ENCODE measurements at places on chromosomes 3 and 15.

- no peak for DNase-seq
These were observed 63.3 kb upstream of the STRIT1 start for GRCh38 chr3:155356594-155357370.

DNA sequence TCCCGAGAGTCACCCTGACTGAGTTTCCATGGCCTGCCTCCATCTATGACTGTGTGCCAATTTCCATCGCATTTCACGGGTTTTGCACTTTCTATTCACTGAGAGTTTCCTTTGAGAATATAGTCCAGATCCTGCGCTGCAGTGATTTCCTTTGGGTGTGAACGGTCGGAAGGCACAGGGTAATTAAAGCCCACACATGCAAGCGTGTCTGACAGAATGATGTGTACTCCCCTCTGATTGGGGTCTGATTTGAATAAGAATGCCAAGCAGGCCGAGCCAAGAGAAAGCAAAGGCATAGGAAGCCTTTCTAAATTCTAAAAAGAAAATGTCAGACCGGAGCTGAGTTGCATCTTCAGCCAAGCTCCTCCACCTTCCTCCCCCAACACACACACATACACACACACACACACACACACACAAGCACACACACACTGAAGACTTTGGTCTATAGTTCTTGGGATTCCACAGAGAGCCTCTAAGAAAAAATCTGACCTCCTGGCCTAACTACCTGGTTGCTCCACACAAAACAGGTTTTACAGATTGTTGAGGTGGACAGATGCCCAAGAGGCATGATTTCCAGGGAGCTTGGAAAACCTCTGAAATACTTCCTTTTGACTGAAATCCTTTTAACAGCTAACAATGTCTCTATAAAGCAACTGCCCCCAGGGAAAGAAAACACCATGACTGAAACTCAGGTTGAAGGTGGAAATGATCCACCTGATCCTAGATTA lies 59.7 kb upstream of the LRRN1 start:
- DNase-seq, result no peak

DNA sequence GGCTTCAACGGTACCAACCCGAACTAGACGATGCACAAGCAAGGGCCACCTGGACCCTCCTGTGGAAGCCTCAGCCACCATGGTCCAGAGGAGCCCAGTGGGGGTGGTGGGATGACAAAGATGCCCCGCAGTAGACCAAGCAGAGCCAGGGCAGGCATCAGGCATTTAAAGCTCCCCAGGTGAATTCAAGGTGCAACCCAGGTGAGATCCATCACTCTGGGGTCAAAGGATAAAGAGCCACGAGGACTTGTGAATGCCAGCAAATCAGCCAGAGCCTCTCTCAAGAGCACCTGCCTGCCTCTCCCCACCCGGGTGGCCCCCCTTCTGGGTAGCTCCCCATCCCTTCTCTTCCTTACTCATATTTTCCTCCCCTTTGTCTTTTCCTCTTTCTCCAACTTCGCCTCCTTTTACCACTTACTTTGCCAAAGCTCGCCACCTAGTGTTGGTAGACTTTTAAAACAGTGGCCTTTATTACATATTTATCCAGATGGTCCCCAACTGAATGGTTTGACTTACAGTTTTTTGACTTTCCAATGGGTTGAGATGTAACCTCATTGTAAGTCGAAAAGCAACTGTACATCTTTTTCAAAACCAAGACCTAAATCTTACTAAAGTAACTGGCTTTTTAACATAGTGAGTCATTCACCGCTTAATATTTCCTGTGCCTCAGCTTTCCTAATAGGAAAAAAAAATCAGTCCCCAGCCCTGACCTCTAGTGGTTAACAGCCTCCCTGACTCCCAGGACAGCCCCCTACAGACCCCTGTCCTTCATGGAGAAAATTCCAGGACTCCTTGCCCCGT lies 18.8 kb downstream of the PLA2G4F start:
- no peak for DNase-seq

- no peak for DNase-seq
These were observed 120.6 kb downstream of the TNIK start for GRCh38 chr3:171339598-171339997.

DNA sequence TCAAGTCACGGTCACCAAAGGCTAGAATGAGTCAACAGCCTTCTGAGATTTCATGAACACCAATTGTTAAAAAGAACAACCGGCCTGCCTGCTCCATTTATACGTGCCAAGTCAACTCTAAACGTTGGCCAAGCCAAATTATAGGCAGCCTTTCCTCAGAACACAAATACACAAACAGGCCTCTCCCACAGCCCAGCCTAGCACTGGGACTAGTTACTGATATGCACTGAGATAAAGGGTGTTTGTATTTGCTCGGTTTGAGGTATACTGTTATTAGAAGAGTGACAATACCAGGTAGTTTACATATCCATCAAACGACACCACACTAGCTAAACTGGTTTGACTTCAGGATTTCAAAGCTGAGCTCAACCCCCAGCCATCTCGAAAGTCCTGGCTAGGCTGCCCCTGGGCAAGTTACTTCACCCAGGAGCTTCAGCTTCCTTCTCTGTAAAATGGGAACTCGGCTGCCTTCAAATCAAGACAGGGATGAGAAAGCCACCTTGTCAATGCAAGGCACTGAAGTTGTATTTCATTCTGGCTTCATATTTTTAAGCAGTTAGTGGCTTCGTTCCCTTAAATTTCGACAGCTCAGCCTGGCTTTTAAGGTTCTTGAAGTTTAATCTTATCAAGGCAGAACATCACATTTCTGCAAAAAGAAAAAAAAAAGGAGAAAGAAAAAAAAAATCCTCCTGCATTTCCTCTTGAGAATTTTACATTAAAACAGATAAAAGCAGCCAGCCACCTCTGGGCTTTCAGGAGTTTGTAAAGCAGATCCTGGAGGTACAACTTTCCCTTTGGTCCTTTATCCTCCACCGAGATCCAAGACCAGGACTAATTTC lies 4.0 kb downstream of the TLE3 start:
- DNase-seq, result no peak

- no peak for DNase-seq
These were observed 27.6 kb downstream of the SPTBN5 start for GRCh38 chr15:41866263-41866703.

DNA sequence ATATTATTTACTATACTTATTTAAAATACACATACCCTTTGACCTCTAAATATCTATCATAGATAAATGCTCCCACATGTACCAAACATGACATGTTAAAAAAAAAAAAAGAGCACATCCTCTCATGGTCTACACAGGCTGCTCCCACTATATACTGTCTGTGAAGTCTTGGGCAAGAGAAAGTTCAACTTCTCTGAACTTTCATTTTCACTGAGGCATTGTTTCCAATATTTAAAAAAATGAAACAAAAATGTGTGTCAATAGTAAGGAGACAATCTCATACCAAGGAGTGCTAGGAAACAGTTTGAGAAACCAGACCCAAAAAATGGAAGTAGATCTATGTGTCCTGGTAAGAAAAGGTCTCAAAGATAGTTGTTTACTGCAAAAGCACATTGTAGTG lies 29.3 kb downstream of the SLC4A7 start:
- DNase-seq, result no peak

DNA sequence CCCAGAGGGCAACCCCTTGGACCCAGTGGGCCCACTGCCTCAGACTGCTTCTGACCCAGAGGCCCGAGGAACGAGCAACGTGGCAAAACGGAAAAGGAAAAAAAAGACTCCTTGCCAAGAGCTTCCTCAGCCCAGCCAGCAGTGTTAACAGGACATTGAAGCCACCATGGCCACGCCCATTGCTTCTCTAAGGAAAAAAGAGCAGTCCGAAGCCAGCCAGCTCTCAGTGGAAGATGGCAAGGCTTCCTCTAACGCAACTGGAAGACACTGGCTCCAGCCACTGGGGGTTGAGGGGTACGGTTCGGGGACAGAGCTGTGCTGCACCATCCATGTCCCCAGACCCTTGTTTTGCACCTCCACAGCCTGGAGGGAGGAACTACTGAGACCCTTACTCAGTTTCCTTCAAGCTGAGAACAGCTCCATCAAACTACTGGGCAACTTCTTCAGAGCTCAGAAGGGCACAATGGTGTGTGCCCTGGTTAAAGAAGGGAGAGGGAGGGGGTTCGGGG lies 10.7 kb downstream of the BMF start:
- no peak for DNase-seq

- DNase-seq, result no peak
These were observed 10.5 kb downstream of the BFSP2 start for GRCh38 chr3:133410191-133410892.

DNA sequence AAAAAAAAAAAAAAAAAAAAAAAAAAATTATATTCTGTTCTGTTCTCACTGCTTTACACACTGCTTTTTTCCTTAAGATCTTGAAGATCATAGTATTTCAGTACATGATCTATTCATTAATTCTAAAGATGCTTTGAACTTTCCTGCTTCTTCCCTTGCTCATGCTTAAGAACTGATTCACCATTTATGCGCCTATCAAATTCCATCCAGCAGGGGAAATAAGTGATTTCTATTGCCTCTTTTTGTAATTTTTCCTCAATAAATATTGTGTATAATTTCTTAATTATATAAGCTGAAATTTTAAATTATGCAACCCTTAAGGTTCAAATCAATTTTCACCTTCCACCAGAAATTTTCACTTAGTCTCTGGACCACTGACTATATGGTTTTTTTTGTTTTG lies 10.6 kb downstream of the DENND6A start:
- DNase-seq, result no peak

DNA sequence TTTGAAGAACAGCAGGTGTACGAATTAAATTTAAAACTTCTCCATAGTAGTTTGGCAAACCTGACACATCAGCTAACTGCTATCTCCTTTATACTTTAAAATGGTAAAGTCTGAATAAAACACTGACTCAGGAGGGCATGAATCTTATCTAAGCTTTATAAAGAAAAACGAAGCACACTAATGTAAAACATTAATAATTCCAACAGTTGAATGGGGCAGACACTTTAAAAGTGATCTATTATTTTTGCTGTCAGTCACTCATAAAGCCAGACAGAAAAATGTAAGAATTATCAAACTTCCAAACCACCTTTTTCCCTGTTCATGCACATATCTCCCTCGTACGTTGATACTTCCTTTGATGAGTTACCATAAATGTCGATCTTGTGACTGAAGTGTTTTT lies 2.6 kb downstream of the ARF4 start:
- DNase-seq, result no peak

DNA sequence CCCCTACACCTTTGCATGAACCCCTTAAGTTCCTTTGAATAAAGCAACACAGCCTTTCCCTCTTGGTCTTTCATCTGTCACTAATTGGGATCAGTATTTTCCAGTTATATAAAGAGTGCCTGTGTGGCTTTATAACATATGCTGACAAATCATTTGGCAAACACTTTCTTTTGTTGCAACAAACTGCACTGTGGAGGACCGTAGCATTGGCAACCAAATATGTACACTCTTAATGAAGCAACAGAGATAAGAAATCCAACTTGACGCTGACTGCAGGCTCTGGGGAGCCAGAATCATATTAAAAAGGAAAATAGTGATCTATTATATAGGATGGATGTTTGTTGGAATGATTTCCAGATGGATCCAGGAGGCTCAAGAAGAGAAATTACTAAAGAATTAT lies 120.1 kb upstream of the PRICKLE2 start:
- no peak for DNase-seq

DNA sequence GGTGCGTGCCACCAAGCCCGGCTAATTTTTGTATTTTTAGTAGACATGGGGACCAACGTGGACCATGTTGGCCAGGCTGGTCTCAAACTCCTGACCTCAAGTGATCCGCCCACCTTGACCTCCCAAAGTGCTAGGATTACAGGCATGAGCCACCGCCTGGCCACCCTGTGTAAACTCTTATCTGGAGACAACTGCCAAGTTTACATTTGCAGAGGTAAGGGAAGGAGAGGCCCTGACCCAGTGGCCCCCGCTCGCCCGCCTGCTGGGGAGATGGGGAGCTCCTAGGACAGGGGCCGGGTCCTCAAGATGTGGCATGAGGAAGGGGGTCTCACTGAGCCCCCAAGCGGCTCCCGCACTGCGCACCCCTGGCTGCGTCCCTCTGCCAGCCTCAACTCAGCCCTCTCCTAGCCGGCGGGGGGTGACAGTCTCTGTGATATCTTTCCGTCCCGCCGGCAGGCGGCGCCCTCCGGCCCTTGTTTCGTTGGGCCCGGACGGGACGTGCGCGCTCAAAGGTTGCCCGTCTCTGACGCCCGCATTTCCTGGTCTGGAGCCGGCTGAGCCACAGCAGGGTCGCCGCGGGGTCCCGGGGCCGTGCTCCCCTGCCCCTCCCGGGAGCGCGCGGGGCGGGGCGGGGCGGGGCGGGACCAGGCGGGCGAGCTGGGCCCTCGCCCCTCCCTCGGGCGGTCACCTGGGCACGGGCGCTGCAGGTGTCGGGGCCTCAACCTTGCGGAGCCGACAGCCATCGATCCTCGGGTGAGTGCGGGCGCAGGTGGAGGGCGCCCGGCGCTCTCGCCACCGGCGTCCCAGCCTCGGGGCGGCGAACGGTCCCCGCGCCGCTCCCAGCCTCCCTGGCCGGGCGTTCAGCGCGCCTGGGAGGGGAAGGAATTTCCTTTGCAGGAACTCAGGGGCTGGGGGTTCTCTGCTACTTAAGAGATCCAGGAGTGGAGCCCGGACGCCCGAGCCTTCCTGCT lies at the start of gene GPR160:
Gene GPR160, plus strand, starts transcription at position 533 of the 971 bp plus-strand sequence. CDS start 45,978 bp downstream, outside the sequence.
- peak; percentile 85 for DNase-seq

- no peak for DNase-seq
These were observed 12.9 kb upstream of the TMC3 start for GRCh38 chr15:81386947-81387346.
